NCI-H1436 (cell line): ENCODE measurements at places on chromosomes 12 and 14.

GRCh38 chr14:88069677-88070076 lies 64.7 kb downstream of the GPR65 start:
- no peak for DNase-seq

GRCh38 chr12:30902596-30902995 lies 24.0 kb upstream of the TSPAN11 start:
- no peak for DNase-seq

DNA sequence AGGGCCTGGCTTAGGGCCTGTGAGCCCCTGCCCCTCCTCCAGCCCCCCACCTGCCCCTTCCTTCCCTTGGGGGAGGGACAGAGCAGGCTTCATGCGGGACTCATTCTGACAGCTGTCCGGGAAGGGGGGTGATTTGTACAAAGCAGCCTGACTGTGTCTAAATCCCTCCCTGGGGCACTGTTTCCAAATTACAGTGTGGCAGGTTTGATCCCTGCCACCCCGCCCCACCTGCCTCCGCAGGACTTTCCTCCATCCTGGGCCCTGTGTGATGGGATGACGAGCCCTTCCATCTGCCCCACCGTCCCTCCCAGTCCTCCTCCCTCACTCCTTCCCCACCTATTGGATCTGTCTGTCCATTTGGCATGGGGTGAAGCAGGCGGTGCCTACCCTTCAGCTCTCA lies 363.9 kb downstream of the BCL11B start:
- no peak for DNase-seq

- DNase-seq, result no peak
These were observed 794.3 kb downstream of the C12orf50 start for GRCh38 chr12:87234898-87235297.

DNA sequence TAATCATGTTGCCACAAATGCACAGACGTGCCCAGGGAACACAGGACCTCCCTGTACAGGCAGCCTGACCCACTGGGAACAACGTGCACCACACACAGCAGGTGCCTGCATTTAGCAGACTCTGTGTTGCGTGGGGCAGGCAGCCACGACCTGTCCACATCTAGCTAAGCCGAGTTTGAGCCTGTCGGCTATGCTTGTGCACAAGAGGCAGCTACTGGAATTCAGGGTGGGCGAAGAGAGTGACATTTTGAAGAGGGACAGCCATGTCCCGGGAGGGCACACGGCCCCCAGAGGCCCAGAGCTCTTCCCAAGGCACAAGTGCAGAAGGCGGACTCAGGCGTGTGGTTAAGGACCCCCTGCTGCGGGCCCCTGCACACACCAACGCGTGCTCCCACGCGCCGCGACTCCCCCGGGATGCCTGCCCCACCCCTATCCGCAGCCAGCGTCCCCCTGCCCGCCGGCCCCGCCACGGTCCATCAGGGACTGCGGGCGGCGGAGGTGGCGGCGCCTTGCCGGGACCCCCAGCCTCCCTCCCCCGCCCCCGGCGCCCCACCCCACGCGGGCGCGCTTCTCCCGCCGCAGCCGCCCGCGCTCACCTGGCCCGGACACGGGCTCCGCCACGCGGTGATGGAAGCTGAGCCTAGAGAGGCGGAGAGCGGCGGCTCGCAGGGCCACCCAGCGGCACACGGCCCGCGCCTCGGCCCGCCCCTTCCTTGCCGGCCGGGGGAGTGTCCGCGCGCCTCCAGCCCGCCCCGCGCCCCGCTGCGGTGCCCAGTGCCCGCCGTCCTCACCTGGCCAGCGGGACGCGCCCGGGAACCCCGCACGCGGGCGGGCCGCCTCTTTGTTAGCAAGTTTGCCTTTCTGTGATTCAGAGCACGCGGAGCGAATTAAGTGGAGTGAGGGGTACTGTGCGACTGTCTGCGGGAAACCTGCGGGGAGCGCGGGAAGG lies 125.3 kb upstream of the PRMT8 start:
- DNase-seq, result no peak

DNA sequence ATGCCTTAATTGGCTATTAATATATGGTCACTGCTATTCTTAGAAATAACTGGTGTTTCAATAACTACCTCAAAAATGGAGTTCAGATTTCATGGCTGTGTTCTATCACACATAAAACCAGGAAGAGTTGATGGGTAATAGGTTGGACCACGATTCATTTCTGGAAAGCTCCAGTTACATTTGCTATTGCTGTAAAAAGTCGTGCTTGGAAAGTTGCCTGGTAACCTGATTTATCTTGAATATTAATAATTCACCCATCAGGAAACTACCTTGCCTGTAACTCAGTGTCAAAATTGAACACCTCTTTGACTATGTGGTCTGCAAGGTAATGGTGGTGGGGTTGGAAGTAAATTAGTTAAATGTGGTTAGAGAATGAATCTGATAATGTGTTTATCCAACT lies 104.7 kb upstream of the IFNG-AS1 start:
- DNase-seq, result no peak

GRCh38 chr12:91722072-91722471 lies 423.6 kb downstream of the BTG1 start:
- DNase-seq, result no peak

- DNase-seq, result no peak
These were observed 9.2 kb downstream of the MBD6 start for GRCh38 chr12:57531836-57532235.
